Effector memory CD4-positive, alpha-beta T cell (primary cell): ENCODE measurements at places on chromosomes 5 and 9.

DNA sequence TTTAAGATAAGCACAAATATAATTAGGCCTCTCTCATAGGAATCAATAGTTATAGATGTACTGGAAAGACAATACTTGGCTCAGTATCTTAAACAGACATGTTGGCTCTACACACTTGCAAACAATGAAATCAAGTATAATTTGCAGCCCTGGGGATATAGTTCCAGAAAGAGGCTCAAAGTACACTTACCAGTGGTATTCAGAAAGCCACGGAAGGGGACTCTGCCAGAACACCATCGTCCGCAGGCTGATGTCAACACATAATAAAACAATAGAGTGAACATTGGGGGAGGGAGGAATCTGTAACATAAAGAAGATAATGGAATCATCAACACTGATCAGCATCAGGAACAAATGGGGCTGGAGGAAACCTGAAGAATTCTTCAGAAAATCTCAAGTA lies 31.2 kb upstream of the EBF1 start:
- H3K4me3 ChIP-seq = no peak overlapping the region
- no peaks in the 10 kb centered on the region for H3K36me3 ChIP-seq
- no peaks in the 10 kb centered on the region for H3K4me1 ChIP-seq
- H3K27me3 ChIP-seq = no peaks in the 10 kb centered on the region
- H3K27ac ChIP-seq = no peak overlapping the region

GRCh38 chr5:158637039-158637438 lies 462.7 kb downstream of the EBF1 start:
- no peak for DNase-seq
- no peaks in the 10 kb centered on the region for H3K36me3 ChIP-seq
- no peak overlapping the region for H3K4me3 ChIP-seq
- no peaks in the 10 kb centered on the region for H3K4me1 ChIP-seq
- no peaks in the 10 kb centered on the region for H3K27me3 ChIP-seq

DNA sequence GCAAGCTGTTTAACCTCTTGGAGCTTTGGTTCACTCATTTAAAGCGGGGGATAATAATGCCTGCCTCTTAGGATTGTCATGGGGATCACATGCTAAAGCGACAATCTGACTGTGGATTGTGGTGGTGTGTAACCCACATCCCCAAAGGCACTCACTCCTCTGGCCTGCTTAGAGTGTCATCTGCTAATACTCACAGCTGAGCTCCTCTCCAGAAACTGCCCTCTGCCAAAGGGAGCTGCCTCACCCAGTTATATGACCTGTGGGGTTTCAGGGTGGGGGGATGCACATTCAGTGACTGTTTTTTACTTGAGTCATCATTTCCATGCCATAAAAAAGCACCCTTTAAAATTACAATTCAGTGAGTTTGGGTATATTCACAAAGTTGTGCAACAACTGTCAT lies 110.0 kb upstream of the SPOCK1 start:
- no peak overlapping the region for H3K27ac ChIP-seq
- H3K4me1 ChIP-seq = no peaks in the 10 kb centered on the region
- no peak for DNase-seq
- no peaks in the 10 kb centered on the region for H3K36me3 ChIP-seq
- H3K27me3 ChIP-seq = no peaks in the 10 kb centered on the region

DNA sequence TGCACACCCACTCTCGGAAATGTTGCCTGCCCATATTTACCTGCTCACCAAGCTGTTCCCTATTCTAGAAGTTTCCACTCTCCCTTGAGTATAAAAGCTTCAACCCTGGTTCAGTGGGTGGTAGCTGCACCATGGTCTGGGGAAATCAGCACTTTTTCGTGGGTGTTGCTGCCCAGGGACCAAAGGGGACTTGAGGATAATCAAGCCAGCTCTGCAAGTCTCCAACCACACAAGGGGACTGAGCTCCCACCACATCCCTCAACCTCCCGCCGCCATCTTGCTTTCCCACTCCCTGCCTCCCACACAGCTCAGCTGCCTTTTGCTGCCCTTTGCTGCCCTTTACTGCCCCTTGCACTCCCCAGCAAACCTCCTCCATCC lies 210.0 kb downstream of the AUH start:
- no peak for DNase-seq
- H3K27ac ChIP-seq = no peak overlapping the region
- no peaks in the 10 kb centered on the region for H3K27me3 ChIP-seq
- H3K36me3 ChIP-seq = no peaks in the 10 kb centered on the region

GRCh38 chr5:72378639-72379289 lies 58.6 kb downstream of the PTCD2 start:
- H3K4me3 ChIP-seq = no peak overlapping the region
- no peak for DNase-seq
- H3K4me1 ChIP-seq = no peaks in the 10 kb centered on the region
- H3K27ac ChIP-seq = no peak overlapping the region
- H3K27me3 ChIP-seq = no peaks in the 10 kb centered on the region

- no peaks in the 10 kb centered on the region for H3K27me3 ChIP-seq
- H3K36me3 ChIP-seq = no peaks in the 10 kb centered on the region
- H3K4me3 ChIP-seq = no peak overlapping the region
Observed at GRCh38 chr9:81540142-81540710, 149.1 kb downstream of the TLE1 start.

DNA sequence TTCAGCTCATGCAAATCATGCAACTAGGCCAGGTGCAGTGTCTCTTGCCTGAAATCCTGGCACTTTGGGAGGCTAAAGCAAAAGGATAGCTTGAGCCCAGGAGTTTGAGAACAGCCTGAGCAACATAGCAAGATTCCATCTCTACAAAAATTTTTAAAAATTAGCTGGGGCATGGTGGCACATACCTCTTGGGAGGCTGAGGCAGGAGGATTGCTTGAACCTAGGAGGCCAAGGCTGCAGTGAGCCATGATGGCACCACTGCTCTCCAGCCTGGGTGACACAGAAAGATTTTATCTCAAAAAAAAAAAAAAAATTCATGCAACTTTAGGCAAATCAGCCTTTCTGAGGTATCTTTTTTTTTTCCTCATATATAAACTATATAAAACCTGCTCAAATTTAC lies 35.6 kb upstream of the CCNB1 start:
- H3K27me3 ChIP-seq = no peaks in the 10 kb centered on the region
- H3K4me3 ChIP-seq = no peak overlapping the region
- peaks cover 11% of the 10 kb centered on the region for H3K36me3 ChIP-seq
- no peak overlapping the region for H3K27ac ChIP-seq
- no peak for DNase-seq

DNA sequence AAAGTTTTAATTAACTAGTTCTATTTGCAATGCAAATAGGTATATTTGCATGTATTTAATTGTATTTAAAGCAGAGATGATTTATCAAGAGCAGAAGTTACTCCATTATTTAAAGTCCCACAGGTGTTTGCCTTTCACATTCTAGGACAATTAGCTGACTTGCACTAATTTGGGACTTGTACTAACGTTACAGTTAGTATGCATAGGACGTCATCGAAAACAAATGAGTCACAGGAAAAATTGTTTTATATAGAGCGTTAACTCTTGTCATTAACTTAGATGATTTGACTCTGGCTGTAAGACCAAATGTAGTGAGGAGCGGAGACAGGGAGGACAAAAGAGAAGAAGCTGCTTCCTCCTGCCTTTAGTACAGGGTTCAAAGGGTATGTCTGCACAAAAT lies 126.1 kb upstream of the IFNE start:
- no peaks in the 10 kb centered on the region for H3K27me3 ChIP-seq
- peaks cover 4% of the 10 kb centered on the region for H3K4me1 ChIP-seq
- no peaks in the 10 kb centered on the region for H3K36me3 ChIP-seq
- no peak overlapping the region for H3K27ac ChIP-seq
- H3K4me3 ChIP-seq = no peak overlapping the region

DNA sequence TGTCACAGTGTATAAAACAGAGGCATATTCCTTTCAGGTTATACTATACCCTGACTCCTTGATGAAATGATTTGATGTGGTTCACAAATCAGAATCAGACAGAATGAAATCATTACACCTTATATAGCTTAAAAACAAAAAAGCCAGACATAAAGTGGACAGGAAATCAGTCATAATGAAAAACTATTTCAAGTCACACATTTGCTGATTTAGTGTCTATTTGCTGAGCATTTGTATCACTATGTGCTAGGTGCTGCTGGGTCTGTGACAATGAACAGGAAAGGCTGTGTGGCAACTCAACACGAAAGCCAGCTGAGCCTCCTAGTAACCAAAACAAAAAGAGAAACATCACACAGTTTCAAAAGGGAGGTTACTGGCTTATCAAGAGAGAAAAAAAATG lies 194.0 kb downstream of the EFNA5 start:
- DNase-seq = no peak
- no peaks in the 10 kb centered on the region for H3K36me3 ChIP-seq
- no peak overlapping the region for H3K4me3 ChIP-seq
- H3K27ac ChIP-seq = no peak overlapping the region

- no peaks in the 10 kb centered on the region for H3K4me1 ChIP-seq
- no peak overlapping the region for H3K4me3 ChIP-seq
- H3K27ac ChIP-seq = no peak overlapping the region
- no peaks in the 10 kb centered on the region for H3K36me3 ChIP-seq
Observed at GRCh38 chr5:168608386-168608785, 29.2 kb upstream of the PANK3 start.
